ENCODE measurements at places on chromosomes 7 and 10.
A peak's percentile ranks its signal among the peaks of the same experiment; 100 is the strongest.

- no peak for DNase-seq
These were observed 21.7 kb downstream of the ST8SIA6 start for GRCh38 chr10:17432723-17433122.

- peak; percentile 19 for DNase-seq
These were observed 31.3 kb upstream of the DAGLB start for GRCh38 chr7:6479067-6479466.

- DNase-seq, result no peak
These were observed 58.1 kb downstream of the UNCX start for GRCh38 chr7:1290679-1291356.

GRCh38 chr10:30581779-30582380, 47.7 kb downstream of the LYZL2 start:
- peak; percentile 40 for DNase-seq

DNA sequence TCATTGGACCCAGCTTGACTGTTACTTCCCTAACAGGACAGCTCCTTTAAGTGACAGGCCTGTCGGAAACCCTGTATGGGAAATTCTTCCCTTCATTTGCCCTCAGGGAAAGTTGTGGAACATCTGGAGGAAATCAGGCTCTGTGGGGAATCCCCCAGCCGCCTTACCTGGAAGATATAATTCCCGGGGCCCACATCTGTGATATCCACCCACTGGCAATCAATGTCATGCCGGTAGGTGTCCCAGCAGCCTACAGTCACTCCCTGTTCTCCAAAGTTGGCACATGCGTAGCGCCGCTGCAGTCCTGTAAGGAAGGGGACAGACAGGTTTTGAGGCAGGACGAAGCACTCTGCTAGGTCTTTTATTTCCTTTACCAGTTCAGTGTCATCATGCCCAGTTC, 16.6 kb downstream of the LOXL4 start:
- DNase-seq, result no peak
